Erythroblast (primary cell): ENCODE measurements at places on chromosomes 3 and 15.

GRCh38 chr3:182969277-182969676 lies 11.1 kb downstream of the DCUN1D1 start:
- peak; percentile 34 for DNase-seq

DNA sequence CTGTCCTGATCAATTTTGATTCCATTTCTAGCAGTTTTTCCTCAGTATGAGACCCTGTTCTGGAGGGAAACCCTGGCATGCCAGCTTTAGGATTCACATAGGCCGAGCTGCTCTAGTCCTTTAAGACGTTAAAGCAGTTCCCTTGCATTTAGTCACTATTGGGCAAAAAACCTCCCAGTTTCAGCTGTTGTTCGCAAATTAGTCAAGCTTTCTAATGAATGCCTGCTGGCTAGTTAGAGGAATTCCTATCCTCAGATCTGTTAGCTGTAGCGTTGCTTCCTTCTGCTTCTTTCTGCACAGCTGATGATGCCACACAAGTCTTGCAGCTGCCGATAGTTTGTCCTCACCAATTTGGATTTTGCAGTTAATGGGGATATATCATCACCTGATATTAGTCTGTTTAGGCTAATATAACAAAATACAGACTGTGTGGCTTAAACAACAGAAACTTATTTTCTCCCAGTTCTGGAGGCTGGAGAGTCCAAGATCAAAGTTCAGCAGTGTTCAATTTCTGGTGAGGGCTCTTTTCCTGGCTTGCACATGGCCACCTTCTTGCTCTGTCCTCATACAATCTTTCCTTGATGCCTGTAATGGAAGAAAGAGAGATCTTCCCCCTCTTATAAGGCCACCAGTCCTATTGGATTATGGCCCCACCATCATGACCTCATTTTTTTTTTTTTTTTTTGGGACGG lies 7.5 kb upstream of the UBL7 start:
- DNase-seq, result no peak

DNA sequence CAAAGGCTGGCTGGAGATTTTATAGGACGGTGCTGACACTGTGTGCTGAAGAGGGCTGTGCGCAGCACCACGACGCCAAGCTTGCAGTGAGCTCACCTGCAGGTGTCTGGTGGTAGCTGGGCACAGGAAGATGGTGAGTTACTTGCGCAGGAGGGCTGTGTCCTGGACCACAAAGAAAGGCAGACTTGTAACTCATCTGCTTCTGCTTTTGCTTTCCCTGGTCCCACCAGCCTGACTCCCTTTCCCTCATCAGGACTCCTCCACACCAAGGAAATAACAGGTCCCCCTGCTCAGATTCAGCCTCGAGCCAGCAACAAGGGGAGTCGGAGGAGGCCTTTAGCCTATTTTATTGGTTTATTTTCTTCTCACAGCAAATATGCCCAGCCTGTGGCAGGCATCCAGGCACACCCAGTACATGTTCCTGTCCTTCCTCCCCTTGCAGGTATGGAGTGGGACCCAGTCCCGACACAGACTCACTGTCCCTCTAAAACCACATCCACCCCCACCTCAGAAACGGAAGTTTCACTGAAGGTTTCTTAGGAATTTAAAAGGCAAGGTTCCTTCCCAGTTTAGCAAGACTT lies 35.6 kb upstream of the FLNB start:
- DNase-seq, result no peak

DNA sequence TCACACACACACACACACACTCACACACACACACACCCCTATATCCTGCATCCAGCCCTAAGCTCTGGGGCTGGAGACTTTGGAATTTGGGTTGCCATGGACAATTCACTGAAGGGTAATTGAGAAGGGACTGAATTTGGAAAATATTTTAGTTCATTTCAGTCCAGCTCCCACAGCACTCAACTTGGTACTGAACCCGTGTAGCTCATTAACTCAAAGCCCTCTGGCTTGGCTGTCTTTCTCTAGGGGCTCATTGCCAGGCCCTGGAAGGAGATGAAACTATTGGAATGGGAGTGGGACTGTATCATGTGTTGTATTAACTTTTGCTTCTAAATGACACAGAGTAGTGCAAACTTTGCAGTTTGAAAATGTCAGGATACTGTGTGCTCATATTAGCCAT lies 157.3 kb downstream of the EPHB1 start:
- no peak for DNase-seq

GRCh38 chr3:105862217-105862616 lies 6.6 kb downstream of the CBLB start:
- no peak for DNase-seq

DNA sequence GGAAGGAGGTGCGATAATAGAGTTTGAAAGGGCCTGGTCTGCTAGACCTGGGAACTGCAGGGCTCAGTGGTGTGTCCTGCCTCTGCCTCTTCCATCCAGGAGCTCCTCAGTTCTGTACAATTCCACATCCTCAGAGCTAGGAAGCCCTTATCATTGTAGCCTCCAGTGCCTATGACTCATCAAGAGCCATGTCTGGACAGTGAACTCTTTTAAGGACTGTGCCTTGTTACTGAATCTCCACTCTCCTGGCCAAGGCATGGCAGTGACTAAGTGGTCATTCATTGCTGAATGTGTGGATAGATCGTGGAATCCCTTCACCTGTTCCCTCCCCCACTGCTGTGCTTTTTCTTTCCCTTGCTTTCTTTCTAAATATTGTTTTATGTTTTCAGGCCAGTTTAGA lies 2.9 kb downstream of the TIMP4 start:
- DNase-seq, result peak; percentile 4

GRCh38 chr3:127369356-127369935 lies 81.6 kb upstream of the PRR20G start:
- DNase-seq, result no peak

DNA sequence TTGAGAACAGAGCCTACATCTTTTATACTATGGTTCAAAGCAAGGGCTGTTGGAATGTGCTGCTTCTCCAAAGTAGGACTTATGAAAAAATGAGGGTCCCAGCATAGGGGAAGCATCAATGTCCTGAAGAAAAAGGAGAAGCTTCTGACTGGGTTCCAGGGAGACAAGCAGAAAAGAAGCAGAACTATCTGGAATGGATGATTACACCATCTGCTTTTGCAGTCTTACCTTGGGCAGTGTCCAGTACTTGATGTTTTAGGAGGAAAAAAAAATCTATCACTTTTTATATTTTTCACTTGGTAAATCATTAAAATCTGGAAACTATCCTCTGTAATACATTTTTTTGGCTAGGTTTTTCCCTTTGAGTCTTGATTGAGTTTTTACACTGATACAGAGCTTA lies 57.9 kb upstream of the DPH6 start:
- DNase-seq, result no peak

GRCh38 chr3:50486219-50486888 lies 17.1 kb downstream of the CACNA2D2 start:
- no peak for DNase-seq

GRCh38 chr3:179189759-179190158 lies 41.6 kb downstream of the PIK3CA start:
- no peak for DNase-seq

- DNase-seq, result peak; percentile 59
Observed at GRCh38 chr15:40439960-40440742, 602 bp upstream of the BAHD1 start.

GRCh38 chr3:39166932-39167532 lies 13.6 kb upstream of the CSRNP1 start:
- DNase-seq, result no peak

GRCh38 chr3:101635345-101635744 lies 41.6 kb downstream of the ZBTB11 start:
- DNase-seq, result no peak

GRCh38 chr3:128804811-128805155 lies 74.6 kb upstream of the ACAD9 start:
- no peak for DNase-seq

DNA sequence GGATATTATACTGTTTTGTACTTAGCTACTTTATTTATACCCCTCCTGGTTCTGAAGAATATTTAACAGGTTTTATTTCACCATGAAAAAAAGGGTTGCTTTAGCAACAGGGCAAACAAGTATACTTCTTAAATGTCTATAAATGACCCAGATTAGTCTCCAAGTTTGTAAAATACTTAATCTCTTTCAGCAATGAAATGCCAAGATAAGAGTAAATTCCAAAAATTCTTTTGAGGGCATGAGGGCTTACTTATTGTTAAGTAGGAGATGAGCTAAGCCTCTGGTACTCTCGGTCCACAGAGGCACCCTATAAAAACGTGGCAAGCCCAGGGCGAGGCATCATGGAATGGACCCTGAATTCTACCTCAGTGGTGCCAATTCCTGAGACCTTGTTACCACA lies 264.8 kb upstream of the NSMCE3 start:
- no peak for DNase-seq

DNA sequence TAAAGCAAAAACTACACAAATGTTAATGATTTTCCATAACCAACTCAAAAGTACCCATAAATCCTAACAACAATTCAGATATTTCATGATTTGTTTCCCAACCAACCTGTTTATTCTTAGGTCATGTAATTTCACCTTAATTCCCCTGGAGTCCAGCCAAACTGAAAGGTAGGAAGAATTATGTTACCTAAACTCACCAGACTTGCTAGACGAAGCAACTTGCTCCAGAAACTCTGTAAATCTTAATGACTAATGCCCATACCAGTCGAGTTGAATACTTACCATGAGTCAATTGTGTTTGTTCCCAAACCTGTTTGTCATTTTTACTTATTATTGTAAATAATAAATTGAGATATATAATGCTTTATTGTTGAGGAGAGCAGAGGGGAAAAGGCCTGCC lies 1030.0 kb downstream of the TBL1XR1 start:
- no peak for DNase-seq

DNA sequence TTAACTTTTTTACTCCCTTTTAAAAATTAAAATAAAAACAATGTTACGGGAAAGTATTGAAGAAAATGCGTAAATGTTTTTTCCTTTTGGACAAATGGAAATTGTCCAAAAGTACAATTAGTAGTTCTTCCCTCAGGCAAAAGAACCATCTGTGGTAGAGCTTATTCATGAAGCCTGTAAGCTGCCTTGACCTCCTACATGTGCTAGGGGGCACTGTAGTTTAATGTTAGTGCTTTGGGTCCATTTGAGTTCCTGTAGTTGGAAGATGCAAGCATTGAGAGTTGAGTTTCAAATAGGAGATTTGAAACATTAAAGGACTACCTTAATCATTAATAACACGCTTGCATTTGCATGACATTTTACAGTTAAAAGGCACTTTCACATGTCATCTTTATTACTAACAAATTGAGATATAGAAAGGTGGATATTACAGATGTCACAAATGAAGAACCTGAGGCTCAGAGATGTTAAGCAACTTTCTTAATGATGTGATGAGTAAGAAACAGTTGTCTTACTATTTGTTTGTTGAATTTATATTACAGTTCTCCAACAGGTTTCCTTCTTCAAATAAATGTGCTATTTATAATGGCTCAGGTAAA lies 1.8 kb upstream of the ZNF385D start:
- DNase-seq, result peak; percentile 18

- DNase-seq, result no peak
Observed at GRCh38 chr15:68565726-68566125, 13.1 kb upstream of the CORO2B start.

DNA sequence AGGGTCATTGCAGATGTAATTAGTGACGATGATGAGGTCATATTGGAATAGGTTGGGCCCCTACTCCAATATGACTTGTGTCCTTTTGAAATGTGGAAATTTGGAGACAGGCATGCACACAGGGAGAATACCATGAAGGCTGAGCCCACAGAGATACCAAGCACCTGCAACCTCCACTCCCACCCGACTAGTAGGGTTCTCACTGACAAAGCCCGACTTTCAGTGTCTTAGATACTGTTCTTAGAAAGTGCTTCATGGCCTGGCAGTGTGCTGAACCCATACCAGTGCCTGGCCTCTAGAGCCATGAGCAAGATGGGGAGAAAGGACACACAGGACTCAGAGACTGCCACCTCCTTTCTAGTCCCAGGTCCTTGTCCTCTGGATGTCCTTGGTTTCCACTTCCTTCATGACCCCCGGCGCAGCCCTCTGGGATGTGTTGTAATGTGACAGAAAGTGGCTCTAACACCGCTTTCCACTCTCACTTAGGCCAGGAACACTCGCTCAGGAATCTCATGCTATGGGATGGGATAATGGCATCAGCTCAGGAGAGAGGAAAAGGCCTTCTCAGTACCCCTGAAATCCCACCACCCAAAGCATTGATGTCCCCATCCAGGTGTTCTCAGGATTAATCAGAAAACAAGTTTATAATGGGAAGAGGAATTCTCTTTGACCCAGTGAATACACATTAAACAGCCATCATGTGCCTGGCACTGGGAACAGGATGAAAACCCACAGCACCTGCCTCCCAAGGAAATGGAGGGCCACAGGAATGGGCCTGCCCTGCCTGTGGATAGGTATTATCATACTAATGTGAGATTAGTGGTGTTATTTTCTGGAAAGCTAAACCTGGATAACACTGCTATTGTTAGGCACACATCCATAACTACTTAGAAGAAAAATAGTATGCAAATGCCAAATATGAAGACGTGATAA lies 59.9 kb downstream of the RPL39L start:
- DNase-seq, result no peak

GRCh38 chr3:160784853-160785252 lies 28.8 kb downstream of the PPM1L start:
- no peak for DNase-seq

DNA sequence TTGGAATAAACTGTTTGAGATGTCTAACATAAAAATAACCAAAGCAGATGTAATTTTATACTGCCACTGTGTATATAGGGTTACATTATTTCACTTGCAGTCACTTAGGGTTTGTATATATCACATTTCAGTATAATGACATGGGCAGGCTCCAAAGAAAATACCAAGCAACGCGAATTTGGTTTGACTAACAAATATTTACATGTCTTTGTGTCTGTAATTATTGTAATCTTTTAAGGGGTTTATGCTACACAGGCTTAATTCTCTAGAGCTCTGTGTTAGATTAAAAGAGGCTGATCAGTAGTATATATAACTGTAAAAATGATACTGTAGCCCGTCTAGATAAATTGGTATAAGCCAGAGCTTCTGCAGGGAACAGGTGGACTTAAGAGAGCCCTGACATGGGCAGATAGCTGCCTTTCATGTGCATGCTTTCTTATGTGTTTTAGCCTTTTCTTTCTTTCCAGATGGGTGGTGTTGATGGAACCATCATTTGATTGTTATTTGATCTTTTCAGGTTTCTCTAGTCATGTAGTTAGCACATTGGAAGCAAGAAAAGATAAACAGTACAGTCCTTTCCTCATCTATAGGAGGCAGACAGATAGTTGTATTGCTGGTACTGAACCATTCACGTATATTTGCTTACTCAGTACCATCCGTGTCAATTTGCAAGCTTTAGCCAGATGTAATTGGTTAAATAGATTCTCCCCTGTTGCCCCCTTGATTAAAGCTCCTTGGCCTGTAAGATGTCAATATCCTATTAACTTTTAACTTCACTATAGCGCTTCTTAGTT lies 86.1 kb downstream of the GALK2 start:
- no peak for DNase-seq

GRCh38 chr3:150675587-150675986 lies 28.1 kb downstream of the ERICH6 start:
- no peak for DNase-seq
